ENCODE measurements at places on chromosomes 4 and X. TPM values are rescaled to one million over a fixed set of nuclear protein-coding genes. Genes with fewer than 3 reads are reported as not detected.

DNA sequence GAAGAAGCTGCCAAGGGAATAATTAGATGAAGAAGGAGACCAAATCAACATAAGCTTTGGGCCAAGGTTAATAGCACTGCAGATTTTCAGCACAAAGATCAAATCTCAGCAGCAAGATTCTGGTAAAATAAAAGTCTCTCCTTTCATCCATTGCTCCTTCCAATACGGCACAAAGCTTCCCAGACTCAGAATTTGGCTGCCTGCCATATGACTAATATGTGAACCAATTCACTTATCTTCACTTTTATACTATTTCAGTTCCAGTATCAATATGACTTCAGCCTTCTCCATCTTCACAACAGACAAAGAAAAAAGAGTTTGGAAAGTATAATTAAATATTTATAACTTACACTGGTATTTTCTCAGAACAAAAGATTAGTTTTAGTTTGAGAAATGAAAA lies 978.3 kb upstream of the GRID2 start:
- no peak for DNase-seq

- DNase-seq = no peak
Observed at GRCh38 chr4:120692964-120693363, 229.6 kb downstream of the PRDM5 start.

GRCh38 chr4:168710353-168710946 lies 213.6 kb downstream of the PALLD start:
- DNase-seq = no peak

GRCh38 chr4:106868381-106869035 lies 167.6 kb downstream of the DKK2 start:
- DNase-seq = no peak

Gene SEC24D
- 50.0 TPM for total RNA-seq

Data from activated T-helper 1 cell treated with anti-CD3 and anti-CD28 coated beads, Interleukin-12 subunit alpha, Interleukin-12 subunit beta, Interleukin-2, Interleukin-4 antibody, amounts not matched to agents 30 ng/mL and 10 ng/mL and 1 ng/mL, durations not matched to agents 14 hours and 24 hours and 36 hours (primary cell).